ENCODE measurements at places on chromosomes 12 and 14.

DNA sequence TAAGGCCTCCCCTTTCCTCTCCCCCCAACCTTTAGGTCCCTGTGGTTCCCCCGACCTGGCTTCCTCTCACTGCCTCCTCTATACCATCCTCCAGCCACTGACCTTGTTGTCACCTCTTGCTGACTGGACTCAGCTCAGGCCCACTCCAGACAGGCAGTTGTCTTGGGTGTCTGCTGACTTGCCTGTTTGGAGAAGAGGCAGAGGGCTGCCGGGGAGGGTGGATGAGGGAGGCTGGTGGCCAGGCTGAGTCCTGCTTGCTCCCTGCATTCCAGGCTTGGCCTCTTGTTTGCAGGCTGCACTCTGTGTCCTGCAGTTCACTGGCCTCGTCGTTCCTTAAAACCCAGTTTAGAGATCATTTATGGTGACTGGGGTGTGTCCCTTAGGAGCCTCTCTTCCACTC is 31.0 kb upstream of the RD3L start:
- DNase-seq = no peak

DNA sequence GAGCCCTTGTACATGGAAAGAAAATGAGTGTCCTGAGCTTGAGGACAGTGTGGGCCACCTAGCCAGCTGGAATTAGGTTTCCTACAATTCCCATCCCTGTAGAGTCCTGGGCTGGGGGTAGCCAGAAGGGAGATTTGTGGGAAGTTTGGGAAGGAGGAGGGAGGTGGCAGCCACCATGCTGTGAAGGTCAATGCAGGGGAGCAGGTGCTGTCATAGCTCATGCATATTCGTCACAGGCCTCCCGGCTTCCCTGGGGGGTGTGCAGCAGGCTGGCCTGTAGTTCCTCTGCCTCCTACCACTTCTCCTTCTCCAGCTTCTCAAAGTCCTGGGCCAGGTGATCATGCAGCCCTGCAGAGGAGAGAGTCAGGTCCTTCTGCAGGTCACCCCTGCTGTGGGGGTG is 121.3 kb downstream of the TBX3 start:
- no peak for DNase-seq

DNA sequence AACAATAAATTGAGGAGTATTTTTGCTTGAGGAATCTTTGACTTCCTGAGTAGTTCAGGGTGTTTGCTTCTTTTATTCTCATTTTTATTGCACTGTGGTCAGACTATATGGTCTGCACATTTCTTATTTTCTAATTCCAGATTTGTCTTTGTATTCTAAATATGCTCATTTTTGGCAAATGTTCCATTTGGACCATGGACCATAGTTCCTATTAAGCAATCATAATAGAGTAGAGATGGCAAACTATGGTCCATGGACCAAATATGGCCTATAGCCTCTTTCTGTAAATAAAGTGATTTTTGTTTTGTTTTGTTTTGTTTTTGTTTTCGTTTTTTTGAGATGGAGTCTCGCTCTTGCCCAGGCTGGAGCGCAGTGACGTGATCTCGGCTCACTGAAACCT is 2.1 kb downstream of the GPRC5A start:
- no peak for DNase-seq

DNA sequence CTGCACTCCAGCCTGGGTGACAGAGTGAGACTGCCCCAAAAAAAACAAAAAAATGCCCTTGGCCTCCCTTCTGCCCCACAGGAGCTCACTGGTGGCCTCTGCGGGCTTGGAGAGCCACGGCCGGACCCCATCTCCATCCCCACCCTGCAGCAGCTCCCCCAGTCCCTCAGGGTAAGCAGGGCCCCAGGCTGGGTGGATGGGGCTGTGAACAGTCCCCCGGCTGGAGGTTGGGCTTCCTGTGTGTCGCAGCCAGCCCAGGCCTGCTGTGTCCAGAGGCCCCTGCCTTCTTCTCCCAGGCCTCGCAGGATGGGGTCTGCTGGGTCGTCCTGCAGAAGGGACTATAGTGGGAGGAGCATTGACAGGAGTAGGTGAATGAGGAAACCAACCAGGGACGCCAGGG is 15.4 kb upstream of the PUS1 start:
- no peak for DNase-seq

- no peak for DNase-seq
These were observed 23.8 kb downstream of the HSPB8 start for GRCh38 chr12:119202544-119202943.

DNA sequence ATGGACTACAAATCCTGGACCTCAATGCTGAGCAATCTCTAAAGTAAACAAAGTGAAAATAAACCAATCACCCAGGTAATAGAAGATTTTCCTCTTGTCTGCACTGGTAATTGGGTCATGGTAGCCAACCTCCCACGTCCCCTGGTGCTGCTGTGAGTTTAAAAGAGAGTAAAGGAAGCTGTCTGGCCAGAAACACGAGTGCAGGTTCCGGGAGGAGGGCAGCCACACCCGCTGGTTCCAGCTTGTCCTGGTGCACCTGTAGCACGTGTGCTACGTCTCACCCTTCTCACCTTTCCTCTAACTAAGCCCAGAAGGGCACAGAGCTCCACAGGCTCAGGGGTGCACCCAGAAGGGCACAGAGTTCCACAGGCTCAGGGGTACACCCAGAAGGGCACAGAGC is 5.4 kb downstream of the CRACR2A start:
- DNase-seq = no peak

DNA sequence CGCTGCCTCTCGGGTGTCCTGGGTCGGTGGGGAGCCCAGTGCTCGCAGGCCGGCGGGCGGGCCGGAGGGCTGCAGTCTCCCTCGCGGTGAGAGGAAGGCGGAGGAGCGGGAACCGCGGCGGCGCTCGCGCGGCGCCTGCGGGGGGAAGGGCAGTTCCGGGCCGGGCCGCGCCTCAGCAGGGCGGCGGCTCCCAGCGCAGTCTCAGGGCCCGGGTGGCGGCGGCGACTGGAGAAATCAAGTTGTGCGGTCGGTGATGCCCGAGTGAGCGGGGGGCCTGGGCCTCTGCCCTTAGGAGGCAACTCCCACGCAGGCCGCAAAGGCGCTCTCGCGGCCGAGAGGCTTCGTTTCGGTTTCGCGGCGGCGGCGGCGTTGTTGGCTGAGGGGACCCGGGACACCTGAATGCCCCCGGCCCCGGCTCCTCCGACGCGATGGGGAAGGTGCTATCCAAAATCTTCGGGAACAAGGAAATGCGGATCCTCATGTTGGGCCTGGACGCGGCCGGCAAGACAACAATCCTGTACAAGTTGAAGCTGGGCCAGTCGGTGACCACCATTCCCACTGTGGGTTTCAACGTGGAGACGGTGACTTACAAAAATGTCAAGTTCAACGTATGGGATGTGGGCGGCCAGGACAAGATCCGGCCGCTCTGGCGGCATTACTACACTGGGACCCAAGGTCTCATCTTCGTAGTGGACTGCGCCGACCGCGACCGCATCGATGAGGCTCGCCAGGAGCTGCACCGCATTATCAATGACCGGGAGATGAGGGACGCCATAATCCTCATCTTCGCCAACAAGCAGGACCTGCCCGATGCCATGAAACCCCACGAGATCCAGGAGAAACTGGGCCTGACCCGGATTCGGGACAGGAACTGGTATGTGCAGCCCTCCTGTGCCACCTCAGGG is 679 bp downstream of the ARF6 start:
- DNase-seq = peak; percentile 30

- DNase-seq = no peak
These were observed 10.6 kb upstream of the ANO6 start for GRCh38 chr12:45205165-45205825.

DNA sequence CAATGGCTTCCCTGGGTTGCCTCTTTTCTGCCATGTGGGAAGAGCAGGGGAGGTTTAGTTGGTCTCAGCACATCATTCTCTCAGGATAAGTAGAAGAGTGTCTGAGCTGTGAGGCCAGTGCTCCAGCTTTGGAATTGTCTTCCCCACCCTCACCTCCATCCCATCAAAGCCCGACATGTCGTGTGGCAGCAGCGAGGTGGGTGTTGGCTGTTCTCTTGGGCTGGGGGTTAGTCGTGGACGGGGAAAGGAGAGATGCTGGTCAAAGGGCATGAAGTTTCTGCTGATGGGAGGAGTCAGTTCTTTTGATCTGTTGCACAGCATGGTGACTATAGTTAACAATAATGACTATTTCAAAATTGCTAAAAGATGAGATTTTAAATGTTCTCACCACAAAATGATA is 404.2 kb downstream of the TMEM121 start:
- no peak for DNase-seq

GRCh38 chr14:30179381-30180130 is 251.9 kb upstream of the PRKD1 start:
- no peak for DNase-seq

- DNase-seq = no peak
These were observed 592 bp upstream of the USP15 start for GRCh38 chr12:62259631-62259992.

DNA sequence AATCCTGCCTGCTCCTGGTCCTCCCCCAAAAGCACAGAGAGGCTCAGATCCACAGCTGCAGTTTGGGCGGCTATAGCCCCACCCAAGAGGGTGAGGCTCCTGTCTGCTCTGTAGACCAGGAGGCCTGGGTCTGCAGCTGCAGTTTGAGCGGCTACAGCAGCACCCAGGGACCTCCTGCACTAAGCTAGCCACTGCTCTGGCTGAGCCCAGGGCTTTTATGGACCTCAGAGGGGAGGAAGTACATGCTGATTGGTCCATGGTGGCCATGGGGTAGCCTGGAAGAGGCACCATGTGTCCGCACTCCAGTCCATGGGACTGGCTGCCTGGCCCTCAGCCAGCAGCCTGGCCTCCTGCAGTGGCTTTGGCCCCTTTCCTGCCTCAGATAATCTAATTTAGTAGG is 49.6 kb upstream of the GSC start:
- no peak for DNase-seq

DNA sequence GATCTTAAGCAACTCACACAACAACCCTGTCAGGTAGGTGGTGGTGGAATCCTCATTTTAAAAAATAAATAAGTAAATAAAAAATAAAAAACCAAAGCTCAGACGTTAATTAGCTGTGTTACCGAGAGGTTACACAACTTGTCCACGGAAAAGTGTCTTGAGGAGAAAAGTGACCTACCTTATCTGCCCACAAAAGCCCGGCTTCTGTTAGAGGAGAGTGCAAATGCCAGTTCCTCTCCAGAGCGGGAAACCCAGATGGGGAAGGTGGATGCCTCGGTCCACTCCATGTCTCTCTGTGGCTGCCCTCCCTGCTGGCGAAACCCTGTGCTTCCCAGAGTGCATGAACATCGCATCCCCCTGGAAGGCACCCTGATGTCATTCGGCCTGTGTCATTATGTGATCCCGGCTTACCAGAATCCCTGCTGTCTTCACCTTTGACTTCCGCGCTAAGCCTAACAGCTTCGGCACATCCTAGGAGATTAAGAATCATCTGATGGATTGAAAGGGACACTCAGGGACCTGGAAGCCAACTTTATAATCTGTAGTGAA is 6.4 kb downstream of the MLXIP start:
- no peak for DNase-seq

DNA sequence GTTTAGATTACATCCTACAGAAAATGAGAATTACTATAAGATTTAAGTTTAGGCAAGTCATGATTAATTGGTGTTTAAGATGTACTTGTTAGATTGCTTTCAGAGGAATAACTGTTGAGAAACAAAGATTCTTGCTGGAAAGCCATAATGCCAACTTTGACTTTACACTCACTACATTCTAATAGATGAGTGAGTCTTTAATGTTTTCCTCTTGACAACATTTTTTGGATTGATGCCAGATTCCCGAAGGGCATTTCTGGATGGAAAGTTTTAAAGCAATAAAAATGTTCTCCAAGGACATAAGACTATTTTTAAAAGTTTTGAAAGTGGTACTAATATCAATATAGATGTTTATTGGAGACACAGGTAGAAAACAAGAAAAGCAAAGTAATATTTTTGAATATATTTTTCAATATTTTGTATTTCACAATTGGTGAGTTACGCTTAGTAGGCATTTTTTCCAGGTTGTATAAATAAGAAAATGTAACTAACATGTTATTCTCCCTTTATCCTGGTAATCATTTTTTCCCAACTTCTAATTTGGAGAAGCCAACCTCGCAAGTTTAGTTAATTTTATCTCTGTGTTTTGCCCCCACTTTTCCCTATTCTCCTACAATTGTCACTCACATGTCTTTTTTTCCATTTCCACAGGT is 307.3 kb downstream of the CEP128 start:
- no peak for DNase-seq

GRCh38 chr12:1523558-1524050 is 70.8 kb downstream of the FBXL14 start:
- DNase-seq = no peak

DNA sequence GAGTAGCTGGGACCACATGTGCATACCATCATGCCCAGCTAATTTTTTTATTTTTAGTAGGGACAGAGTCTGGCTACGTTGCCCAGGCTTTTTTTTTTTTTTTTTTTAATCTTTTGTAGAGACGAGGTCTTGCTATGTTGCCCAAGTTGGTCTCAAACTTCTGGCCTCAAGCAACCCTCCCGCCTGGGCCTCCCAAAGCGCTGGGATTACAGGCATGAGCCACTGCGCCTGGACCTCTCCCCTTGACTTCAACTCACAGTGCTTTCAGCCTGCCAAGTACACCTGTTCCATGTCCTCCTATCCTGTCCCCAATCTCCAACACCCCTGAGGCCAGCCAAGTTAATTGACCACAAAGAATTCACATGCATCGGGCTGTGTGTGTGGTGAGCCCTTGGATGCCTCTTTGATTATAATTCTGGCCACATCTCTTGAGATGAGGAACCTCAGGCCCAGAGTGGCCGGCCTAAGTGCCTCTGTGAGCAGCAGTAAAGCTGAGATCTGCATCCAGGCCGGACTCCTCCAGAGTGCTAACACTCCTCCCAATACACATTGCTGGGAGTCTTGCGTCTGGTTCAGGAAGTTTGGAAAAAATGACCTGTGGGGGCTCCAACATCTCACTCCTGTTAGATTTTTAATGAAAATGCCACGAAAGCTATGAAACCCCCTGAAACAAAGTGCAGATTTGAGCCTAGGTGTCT is 6.8 kb downstream of the RAB35 start:
- no peak for DNase-seq

- DNase-seq = no peak
These were observed 69.4 kb downstream of the ATXN2 start for GRCh38 chr12:111529424-111530368.

- no peak for DNase-seq
These were observed 47.8 kb downstream of the HMGA2 start for GRCh38 chr12:65871865-65872645.

- DNase-seq = no peak
These were observed 755.6 kb downstream of the MED13L start for GRCh38 chr12:115521771-115522409.

DNA sequence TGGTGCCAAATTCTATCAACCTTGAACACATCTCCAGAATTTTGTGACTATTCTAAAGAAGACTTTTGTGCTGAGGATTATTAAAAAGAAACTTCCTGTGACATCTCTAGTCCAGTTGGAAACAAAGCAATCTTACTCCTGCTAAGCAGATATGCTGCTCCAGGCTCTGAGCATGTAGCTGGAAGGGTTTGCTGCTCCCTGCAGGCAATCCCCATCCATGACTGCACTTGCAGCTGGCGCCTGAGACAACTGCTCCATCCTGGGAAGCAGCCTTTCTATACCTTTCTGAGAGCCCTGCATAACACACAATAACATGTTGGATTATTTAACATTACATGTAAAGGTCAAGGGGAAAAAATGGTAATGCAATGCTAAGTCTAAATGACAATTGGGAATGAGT is 105.1 kb downstream of the NDUFA12 start:
- DNase-seq = no peak

GRCh38 chr14:24839617-24840203 is 205.7 kb upstream of the GZMB start:
- DNase-seq = no peak

- DNase-seq = no peak
These were observed 867 bp upstream of the TDG start for GRCh38 chr12:103964805-103965204.
